ENCODE measurements at places on chromosomes 5 and 9.

- ATAC-seq = no peak
Measured at GRCh38 chr9:78557540-78557939, 260.6 kb downstream of the PSAT1 start.

GRCh38 chr9:33307067-33307466 lies 16.8 kb downstream of the NFX1 start:
- no peak for ATAC-seq

- no peak for ATAC-seq
Measured at GRCh38 chr9:13963005-13963653, 350.8 kb downstream of the NFIB start.

DNA sequence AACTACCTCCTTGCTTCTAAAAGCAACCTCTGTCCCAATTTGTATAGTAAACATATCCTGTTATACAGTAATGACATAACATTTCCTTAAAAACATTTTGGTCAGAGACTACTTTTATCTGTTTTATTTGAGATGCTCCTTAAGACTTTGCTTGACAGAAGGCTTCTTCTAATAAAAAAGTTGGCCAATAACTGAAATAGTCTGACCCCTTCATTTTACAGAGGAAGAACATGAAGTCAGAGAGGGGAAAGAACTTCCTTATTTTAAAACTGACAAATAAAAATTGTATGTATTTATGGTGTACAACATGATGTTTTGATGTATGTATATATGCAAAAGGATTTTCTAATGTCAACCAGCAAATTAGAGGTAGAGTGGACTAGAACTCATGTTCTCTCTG lies 35.8 kb upstream of the SPARC start:
- ATAC-seq = no peak

DNA sequence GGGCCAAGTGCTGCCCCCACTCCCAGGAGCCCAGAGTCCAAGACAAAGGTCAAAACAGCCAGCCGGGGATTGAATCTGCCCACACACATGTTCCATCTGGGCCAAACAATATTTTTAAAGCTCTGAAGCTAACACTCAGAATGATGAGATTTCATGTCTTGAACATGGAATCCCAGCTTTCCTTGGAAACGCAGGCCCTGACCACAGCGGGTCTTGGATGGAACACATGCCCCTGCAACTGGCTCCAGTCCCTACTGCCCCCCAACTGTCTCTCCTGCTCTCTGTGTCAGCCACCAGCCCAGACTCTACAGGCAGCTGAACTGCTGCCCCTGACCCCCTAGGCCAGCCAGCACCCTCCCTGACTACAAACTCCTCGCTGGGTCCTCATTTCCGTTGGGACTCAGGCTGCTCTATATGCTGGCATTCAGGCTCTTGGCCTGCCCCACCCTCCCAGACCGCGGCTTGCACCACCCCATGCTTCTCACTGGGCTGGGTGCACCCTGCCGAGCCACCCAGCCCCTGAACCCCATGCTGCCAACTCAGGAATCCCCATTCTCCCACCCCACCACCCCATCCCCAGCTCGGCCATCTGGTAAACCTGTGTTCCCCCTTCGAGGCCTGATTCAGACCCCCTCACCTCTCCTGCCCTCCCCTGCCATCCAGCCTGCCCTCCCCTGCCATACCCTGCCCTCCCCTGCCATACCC lies 71.7 kb downstream of the ADAMTS2 start:
- no peak for ATAC-seq

- ATAC-seq = no peak
Measured at GRCh38 chr9:124399968-124400940, 15.0 kb downstream of the PSMB7 start.

DNA sequence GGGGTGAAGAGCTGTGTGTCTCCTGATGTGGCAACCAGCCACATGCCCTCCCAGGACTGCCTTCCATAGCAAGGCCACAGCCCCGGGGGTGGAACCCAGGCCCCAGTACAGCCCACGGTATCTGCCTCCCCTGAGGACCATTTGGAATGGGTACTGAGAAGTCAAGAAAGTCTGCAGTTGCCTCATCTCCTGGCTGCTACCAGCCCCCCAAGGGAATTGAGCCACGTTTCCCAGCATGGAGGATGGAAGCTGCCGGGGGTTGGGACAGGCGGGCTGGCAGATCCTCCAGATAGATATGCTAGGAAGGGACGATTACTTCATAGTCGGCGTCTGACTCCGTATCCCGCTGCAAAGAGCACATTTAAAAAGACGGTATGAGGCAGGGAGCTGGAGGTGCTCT lies 5.5 kb upstream of the DMRT2 start:
- no peak for ATAC-seq

DNA sequence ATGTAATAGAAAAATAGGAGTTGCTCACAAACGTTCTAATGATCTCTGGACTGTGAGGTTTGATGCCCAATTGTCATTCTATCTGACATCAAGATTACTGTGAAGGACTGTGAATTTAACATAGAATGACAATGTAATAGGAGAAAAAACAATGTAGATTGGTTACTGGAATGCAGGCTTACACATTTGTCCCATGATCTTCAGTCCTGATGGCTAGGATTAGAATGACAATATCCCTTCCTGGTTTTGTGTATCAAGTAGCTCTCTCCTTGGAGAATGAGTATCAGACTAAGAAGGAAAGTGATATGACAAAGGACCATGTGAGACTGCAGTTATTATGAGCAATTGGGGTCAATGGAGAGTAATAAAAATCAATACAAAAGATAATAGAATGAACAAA lies 862.2 kb upstream of the C9orf72 start:
- no peak for ATAC-seq

DNA sequence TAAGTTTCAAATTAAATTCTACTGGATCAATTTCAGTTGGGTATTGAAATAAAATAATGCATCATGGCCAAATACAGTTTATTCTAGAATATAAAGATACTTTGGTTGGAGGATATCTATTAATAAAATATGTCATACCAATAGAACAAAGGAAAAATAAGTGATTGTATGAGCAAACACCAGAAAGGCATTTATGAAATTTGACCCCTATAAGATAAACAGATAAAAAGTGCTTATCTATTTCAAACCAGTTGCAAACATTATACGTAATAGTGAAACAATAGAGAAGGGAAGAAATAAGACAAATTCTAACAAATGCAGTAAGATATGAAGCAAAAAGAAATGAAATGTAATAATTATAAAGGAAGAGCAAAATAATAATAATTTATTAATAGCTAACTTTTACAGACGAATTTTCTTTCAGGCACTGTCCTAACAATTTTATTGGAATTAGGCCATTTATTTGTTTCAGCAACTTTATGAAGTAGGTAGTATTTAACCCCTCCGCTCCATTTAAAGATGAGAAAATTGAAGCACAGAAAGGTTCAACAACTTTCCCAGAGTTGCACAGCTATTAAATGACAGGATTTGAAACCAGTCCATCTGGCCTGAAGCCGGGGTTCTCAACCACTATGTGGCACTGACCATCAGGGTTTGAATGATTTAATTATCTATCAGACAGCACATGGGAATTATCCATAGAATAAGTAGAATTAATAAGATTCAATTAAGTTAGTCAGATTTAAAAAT lies 20.8 kb downstream of the ANKRD55 start:
- no peak for ATAC-seq

DNA sequence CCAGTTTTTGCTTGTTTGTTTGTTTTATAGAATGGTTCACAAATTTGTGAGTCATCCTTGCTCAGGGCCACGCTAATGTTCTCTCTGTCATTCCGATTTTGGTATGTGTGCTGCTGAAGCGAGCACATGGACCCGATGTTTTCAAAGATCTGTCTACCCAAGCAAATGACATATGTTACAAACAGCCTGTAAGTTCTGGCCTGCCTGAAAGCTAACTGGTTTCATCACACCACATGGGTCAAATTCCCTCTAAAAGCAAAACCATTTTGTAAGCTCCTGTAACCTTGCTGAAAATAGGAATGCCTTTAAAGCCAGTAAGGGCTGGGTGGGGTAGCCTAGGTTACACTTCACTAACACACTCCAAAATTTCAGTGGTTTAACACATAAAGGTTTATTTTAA lies 25.4 kb downstream of the DMRT3 start:
- ATAC-seq = no peak

DNA sequence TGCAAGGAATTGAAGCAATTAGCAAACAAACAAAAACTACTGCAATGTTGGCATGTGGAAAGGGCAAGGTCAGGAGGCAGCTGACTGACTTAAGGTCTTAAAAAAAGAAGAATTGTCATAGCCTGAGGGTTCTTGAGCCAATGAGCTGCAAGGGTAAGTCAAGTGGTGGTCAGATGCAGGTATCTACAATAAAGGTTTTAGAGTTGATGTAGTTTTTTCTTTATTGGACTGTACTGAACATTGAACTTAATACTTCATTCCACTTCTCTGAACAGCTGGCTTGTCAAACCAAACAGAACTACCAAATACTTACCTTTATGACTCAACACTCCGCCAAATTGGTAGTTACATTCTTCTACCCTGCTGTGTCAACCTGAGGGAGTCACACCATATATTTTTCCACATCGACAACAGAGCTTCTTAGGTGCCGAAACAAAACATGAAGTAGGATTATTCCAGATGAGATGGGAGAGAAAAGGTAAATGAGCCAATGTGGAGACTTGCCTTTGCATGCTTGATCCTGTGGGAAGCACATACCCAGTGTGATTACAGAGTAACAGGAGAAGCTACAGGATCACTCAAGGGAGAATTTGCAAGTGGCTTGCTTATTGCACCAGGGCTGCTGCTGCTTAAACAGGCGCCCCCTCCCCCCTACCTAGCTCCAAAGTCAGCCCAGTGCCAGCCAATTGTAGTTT lies 35.3 kb downstream of the EQTN start:
- no peak for ATAC-seq

GRCh38 chr5:96957254-96958049 lies 21.6 kb downstream of the LNPEP start:
- no peak for ATAC-seq

- no peak for ATAC-seq
Measured at GRCh38 chr9:14797435-14797834, 74.9 kb upstream of the CER1 start.

- no peak for ATAC-seq
Measured at GRCh38 chr5:79416499-79416898, 97.4 kb downstream of the HOMER1 start.

DNA sequence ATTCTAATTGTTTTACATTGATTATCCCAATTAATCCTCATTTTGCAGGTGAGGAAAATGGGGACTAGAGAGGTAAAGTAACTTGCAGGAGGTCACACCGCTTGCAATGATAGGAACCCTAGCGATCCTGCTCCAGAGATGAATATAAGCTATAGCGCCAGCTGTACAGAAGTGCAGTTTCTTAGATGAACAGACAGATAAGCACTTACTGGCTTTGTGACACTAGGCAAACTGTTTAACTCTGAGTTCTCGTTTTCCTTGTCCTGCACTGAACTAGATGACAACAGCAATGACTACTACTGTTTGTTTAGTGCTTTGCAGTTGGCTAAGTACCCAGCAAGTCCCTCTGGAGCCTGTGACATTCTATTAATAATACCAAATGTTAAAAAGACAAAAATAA lies 11.1 kb downstream of the LHX6 start:
- ATAC-seq = no peak

DNA sequence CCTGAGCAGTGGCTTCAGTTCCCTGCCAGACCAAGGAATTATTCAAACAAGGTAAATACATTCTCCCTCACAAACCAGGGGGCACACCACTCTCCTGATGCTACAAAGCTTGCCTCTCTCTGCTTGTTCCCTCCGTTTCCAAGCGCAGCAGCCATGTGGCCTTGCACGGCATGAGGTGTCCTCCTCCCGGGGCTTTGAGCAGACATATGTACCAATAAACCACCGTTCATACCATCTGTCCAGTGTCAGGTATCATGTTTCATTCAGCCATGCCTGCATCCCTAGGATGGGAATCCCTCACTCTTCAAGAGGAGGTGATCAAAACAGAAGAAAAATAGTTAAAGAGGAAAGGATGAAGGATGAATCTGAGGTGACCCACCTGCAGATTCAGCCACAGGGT lies 282.7 kb downstream of the ENC1 start:
- peak; percentile 19 for ATAC-seq

DNA sequence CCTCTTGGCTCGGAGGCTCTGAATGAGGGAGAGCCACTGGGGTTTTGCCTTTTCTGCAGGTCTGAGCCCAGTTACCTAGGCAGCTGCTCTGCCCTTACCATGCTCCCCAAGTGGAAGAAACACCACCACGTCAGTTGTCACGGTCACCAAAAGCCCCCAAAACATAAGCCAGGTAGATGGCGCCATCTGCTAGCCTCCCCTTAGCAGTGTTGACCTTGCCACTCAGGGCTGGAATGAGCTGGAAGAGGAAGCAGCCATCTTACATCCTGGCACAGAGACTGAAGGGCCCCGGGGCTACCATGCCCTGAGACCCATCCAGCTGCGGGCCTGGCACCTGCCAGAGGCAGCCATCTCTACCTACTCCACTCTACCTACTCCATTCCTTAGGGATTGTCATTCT lies 7.4 kb downstream of the ZER1 start:
- ATAC-seq = no peak

DNA sequence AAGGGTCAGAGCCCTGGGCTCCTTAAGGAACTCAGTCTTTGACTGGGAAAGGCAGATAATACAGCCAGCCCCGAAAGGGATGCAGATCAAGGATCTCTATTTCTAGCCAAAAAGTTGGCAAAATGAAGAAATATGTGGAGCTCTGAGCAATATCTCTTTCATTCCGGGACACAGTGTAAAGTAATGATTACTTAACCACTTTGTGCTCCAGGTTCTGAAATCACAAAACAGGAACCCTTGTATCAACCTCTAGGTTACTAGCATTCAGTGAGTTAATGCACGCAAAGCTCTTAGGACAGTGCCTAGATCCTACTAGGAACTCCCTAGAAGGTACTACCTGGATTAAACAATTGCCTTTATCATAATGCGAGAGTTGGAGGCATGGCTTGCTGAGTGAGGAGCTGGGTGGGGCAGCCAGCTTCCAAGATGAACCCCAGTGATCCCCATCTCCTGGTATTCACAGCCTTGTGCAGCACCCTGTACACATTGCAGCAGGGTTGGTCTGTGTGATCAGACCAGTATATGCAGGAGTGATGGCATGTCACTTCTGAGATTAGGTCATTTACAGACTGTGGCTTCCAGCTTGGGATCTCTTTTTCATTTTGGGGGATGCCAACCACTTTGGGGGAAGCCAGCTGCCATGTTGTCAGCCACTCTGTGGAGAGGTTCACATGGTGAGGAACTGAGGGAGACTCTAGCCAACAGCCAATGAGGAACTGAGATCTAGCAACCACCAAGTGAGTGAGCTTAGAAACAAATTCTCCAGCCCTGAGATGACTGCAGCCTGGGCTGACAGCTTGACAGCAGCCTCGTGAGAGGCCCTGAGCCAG lies 103.1 kb upstream of the SLC44A1 start:
- no peak for ATAC-seq

GRCh38 chr9:132946631-132947295 lies 2.3 kb upstream of the TSC1 start:
- peak; percentile 13 for ATAC-seq

All from SK-N-SH treated with all-trans-retinoic acid at 6 μM for 48 hours (cell line).